ENCODE measurements at places on chromosomes 3 and 15.

GRCh38 chr15:77004189-77004588, 9.3 kb downstream of the PSTPIP1 start:
- no peak for DNase-seq

DNA sequence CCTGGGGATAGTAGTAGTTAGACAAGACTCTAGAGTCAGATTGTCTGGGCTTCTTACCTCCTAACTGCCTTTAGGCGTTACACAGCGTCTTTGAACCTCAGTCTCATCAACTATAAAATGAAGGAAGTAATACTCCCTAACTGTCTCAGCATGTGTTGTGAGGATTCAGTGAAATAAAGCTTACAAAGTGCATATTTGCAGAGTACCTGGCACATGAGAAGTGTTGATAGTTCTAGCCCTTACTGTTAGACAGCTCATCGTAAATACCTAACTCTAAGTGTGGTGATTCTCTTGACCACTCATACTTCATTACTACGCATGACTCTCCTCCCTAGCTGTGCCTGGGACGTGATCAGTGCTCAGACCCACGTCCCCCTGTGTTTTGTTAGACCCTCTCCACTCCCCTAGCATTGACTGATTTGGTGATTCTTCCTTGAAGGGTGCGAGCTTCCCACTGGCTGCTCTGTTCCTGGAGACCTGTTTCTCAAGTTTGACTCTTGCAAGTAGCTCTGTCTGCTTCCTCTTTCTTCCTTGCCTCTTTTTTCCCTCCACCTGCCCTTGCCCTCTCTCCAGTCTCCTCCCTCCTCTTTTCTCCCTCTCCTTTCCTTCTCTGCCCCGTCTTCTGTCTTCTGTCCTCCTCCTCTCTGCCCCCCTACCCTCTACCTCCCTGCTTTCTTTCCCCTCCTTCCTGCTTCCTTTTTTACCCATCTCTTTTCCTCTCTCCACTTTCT, 124.2 kb downstream of the SLC25A26 start:
- no peak for DNase-seq

GRCh38 chr15:82585072-82585471, 44.8 kb upstream of the RPS17 start:
- no peak for DNase-seq

DNA sequence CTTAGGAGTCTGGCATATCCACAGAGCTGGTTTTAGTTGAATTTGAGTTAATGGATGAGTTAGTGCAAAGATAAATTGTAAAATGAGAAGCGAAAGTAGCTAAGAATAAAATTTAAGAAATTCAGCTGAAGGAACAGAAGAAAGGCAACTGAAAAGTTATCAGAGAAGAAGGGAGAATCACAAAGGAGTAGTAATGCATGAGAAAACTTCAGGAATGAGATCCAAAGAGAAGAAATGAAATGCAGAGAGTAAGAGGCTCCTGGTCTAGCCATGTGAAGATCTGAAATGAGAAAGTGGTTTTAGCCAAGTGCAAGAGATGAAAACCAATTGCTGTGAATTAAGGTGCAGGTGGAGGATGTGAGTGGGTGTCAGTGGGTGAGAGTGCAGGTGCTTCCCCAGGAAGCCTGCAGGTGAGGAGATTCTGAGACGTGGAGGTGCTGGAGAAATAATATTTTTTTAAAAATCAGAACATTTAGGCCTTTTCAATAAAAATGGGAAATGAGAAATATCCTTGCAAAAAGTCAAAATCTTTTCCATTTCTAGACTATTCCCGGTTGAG, 18.5 kb downstream of the KBTBD8 start:
- DNase-seq: no peak

GRCh38 chr3:96070678-96071077, 743.7 kb upstream of the EPHA6 start:
- DNase-seq: no peak

DNA sequence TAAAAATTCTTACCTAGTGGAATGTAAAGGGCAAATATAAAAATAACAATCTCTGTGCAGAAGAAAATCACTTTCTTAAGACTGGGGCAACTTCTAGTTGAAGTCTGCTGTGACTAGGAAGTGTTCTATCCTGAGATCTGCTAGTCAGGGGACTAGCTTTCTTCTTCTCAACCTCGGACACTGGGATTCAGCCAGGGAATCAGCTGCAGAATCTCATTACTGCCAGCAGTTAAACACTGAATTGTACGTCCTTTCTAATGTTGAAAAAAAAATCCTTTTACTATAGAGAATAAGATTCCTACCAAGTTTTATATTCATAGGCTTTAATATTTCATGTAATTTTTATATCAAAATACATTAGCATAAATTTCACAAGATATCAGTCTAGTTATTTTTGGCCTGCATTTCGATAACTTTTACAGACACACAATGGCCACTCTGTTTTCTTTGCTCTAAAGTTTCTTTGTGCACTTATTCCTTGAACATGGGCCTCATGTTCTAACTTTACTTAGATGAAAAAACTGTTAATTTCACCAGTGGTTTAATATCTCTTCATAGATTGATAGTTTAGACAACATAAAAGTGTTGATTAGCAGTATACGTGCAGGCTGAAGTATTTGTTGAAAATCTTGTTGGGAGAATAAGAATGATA, 2.6 kb upstream of the NEO1 start:
- no peak for DNase-seq

- no peak for DNase-seq
These were observed 104.8 kb downstream of the CORO2B start for GRCh38 chr15:68683551-68683950.

DNA sequence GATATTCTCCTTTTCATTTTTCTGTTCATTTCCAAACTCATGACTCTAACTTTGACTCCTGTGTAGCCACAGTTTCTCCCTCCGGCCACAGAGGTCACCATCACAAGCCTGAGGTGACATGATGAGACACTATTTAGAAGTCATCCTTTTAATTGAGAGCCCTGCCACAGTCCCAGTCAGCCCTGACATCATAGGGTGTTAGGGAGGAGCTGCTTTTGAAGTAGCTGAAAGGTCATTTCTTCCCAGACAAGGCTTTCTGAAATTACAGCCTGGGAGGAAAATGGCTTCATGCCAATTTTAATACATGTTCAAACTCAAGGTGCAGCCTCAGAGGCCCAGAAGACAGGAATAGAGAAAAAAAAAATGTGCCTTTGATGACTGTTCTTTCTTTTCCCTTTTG, 532.8 kb upstream of the TGFBR2 start:
- DNase-seq: no peak

GRCh38 chr3:167469381-167469780, 4.5 kb downstream of the SERPINI2 start:
- DNase-seq: no peak

DNA sequence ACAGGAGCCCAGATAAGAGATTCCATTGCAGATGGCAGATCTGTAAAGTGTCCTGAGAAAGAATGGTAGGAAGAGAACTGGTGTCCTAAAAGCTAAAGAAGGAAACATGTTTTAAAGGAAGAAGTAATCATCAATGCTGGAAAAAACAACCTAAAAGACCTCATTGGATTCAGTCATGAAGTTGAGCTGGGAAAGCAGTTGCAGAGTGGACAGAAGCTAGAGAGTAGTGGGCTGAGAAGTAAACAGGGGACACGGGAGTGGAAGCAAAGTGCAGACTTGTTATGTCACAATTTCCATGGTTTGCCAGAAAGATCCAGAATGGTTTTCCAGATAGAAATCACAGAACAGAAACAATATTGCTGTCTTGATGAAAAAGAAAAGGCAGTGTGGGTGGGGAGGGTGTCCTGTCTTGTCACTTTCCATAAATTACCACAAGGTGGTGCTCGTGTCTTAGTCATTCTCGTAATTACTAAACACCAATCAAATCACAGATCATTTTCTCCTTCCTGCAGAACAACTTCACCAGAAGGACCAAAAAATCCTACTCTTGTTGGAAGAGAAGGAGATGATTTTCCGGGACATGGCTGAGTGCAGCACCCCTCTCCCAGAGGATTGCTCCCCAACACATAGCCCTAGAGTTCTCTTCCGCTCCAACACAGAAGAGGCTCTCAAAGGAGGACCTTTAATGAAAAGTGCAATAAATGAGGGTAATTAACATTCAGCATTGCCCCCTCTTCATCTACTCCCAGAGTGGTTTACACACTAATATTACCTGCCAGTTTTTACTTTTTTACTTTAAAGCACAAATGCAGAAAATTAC, 64.5 kb downstream of the KLHL25 start:
- peak; percentile 30 for DNase-seq

DNA sequence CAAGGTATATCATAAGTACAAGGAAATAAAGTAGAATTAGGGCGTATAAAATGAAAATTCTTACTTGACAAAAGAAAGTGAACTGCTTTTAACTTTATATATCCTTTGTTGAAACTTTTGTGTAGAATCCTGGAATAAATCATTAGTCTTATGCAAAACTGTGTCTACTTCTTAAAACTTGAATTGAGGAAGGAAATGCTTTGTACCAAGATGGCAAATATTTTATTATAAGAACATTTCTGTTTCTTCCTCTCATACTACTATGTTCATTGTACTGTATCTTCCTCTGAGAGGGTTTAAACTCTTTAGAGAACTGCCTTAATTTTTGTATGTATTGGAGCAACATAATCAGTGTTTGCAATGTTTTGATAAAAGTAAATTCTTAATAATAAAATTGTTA, 42.0 kb downstream of the RASA2 start:
- no peak for DNase-seq

- DNase-seq: peak; percentile 6
These were observed 39.0 kb downstream of the IL12A start for GRCh38 chr3:160027541-160028195.

DNA sequence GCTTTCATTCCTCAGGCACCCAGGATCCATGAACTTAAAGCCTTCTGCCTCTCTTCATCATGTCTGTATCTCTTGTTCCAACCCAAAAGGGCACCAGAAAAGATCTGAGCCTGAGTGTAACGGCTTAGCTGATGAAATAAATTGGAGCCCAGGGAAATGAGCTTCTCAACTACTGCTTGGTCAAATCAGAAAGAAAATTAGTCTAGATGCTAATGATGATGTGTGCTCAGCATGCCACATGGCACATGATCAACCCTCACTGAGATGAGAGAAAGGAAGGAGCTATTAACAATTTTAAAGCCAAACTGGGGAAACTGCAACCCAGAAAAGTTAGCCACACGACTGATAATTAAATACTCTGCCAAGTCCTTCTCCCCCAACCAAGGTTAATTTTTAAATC, 325.7 kb downstream of the CNTN3 start:
- DNase-seq: no peak

DNA sequence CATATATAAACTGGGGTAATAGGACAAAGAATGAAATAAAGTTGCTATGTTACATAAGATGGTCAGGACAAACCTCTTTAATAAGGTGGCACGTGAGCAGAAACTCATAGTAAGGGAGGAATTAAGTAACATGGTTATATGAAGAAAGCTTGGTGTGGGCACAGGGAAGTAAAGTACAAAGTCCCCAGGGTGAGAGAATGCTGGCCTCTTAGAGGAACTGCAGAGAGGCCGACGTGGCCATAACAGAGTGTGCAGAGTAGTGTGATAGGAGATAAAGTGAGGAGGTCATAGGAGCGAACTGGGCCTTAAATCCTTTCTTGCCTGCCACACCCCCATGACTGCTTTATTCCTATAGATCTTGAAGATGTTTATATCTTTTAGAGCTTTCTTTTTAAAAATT, 17.4 kb upstream of the RBMS3 start:
- DNase-seq: no peak

DNA sequence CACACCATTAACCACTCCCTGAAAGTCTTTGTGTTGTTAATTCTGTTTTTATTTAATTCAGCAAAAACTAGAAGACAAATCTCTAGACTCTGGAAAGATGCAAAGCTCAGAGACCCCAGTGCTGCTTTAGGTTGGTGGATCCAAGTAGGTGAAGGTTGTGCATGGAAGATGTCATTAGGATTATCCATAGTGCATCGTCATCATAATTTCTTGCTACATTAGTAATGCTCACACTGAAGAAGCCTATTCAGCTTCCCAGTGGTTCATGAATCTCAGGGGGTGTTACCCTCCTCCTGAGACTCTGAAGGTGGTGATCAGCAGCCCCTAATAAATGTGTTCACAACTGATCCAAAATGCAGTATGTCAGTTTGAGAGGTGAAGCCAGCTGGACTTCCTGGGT, 272.8 kb downstream of the CD47 start:
- no peak for DNase-seq

DNA sequence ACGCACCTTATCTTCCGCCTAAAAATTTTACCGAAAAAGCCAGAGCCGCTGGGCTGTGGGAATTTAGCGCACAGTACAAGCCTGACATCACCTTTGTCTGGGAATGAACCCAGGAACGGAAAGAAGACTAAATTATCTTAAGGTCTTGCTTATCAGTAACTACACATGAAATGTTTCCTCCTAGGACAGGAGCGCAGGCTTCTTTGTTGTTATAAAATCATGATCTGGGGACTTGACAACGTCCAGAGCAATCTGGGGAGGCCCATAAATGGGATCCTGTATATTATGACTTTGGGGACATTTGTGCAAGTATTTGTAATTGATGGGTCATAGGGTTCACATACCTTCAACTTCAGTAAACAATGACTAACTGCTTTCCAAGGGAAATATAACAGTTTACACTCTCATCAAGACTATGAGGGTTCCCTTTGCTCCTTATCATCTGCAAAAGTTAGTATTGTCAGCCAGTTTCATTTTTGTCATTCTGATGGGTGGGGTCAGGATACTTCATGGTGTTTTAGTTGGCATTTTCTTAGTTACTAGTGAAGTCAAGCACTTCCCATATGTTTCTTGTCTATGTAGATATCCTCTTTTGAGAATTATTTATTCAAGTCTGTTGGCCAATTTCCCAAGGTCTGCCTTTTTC, 213.9 kb upstream of the PFN2 start:
- DNase-seq: no peak

DNA sequence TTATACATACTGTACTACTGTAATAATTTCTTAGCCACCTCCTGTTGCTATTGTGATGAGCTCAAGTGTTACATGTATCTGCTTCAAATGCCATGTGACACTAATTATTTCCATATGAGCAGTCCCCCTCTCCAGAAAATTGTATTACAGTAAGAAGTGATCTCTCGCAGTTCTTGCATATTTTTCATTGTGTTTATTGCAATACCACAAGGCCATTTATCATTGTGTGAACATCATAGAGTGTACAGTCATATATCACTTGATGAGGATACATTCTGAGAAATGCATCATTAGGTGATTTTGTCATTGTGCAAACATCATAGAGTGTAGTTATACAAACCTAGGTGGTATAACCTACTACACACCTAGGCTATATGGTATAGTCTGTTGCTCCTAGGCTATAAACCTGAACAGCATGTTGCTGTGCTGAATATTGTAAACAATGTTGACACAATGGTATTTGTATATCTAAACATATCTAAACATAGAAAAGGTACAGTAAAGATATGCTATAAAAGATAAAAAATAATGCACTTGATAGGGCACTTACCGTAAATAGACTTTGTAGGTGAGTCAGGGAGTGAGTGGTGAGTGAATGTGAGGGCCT, 189.6 kb upstream of the MLF1 start:
- DNase-seq: no peak

GRCh38 chr3:122533931-122534334, 19.2 kb upstream of the KPNA1 start:
- peak; percentile 60 for DNase-seq

- DNase-seq: no peak
These were observed 12.6 kb downstream of the PTH1R start for GRCh38 chr3:46890132-46890531.

- no peak for DNase-seq
These were observed 9.3 kb upstream of the IL1RAP start for GRCh38 chr3:190504354-190505125.
